ENCODE measurements at places on chromosomes 16 and 17.

- DNase-seq = no peak
Measured at GRCh38 chr17:7848131-7848579, 6.7 kb upstream of the TMEM88 start.

- no peak for DNase-seq
Measured at GRCh38 chr16:17469011-17469740, 1.6 kb downstream of the XYLT1 start.

GRCh38 chr16:30115238-30115637 is 1.9 kb upstream of the GDPD3 start:
- no peak for DNase-seq

- DNase-seq = no peak
Measured at GRCh38 chr16:19219836-19220235, 51.8 kb downstream of the SYT17 start.

- DNase-seq = no peak
Measured at GRCh38 chr17:50785946-50786570, 18.7 kb upstream of the ANKRD40CL start.

DNA sequence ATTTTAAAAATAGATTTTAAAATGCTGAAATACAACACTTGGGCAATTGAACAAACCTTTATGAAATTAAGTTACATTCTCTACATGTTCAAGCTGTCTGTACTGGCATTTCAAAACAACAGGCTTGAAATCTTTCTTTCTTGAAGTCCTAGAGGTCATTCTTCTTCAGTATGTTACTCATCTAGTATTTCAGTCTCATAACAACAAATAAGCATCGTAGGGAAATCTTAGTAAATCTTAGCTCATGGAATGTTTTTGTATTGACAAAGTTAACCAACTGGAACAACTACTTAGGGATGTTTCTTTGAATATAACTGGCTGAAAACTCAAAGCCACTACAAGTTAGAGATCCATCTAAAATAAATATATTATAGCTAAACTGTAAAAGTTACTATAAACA is 96.6 kb downstream of the KIF2B start:
- DNase-seq = no peak

- no peak for DNase-seq
Measured at GRCh38 chr16:15822957-15823356, 33.9 kb downstream of the MYH11 start.

DNA sequence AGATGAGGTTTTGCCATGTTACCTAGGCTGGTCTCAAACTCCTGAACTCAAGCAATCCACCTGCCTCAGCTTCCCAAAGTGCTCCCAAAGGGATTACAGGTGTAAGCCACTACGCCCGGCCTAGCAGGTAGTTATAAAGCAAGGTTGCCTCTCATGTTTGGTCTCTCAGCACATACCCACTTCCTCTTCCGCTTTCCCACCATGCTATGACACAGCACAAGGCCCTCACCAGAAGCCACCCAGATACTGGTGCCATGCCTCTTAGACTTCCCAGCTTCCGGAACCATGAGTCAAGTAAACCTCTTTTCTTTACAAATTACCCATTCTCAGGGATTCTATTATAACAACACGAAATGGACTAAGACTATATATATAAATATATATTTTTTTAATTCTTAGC is 143.6 kb downstream of the COPRS start:
- DNase-seq = no peak

- no peak for DNase-seq
Measured at GRCh38 chr17:29141514-29141876, 38.7 kb downstream of the MYO18A start.

DNA sequence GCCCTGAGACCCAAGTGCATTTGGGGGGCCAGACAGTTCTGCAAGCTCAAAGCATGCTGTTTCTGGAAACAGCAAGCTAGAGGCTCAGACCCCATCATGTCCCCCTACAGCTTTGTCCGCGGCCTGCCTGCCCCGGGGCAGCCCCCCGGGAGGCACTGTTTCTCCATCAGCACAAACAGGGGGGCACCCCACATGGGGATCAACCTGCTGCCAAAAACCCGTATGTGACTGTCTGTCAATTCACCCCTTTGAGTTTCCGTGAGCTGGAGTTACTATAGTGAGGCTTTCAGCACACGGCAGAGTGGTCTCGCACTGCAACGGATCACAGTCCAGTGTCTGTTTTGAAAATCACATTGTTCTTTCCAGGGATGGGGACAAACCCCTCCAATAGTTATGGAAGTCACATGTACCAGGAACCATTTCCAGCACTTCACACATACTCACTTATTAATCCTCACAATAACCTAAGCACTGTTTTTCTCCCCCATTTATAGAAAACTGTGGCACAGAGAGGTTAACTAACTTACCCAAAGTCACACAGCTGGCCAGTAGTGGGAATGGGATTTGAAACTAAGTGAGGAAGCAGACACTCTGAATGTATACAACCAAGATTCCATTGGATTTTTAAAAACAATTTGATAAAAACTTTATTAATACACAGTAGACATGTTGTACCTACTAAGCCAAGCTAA is 269.0 kb downstream of the C16orf95 start:
- DNase-seq = no peak

GRCh38 chr16:52367821-52368220 is 179.1 kb downstream of the TOX3 start:
- DNase-seq = no peak

DNA sequence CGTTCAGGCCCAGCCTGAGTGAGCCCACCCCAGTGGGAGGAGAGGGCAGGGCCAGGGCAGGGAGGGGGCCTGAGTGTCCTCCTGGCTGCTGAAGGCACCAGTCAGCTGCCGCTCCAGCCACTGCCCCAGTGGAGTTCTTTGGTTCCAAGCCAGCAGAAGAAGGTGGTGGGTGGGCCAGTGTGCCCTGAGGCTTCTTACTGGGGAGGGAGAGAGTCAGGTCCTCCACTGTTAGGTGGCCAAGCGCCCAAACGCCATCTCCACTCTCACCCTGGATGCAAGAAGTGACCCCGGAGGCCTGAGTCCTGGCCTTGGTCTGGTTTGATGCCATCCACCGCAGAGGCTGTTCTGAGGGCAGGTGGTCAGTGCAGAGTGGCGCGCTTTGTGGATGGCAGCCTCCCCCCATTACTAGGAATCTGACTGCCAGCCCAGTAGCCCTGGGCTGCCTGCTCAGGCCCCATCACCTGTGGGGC is 2.2 kb downstream of the RNF213 start:
- DNase-seq = no peak

DNA sequence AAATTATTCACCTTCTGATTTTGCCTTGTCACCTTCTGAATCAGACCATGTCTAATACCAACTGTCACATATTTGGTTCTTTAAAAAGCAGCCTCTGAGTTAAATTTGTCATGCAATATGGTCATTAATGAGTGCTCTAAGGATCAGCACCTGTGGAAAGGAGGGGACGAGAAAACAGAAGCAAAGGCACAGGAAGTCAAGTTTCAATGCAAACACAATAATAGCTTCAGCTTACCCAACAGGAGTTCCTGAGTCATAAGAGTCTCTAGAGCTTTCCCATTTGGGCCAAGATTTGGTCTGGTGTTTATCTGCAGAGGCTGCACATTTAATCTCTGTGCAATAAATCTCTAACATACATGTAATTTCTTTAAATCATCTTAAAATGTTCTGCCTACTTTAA is 889.8 kb downstream of the CDH8 start:
- DNase-seq = no peak

GRCh38 chr16:80104401-80104800 is 436.4 kb upstream of the DYNLRB2 start:
- no peak for DNase-seq

- no peak for DNase-seq
Measured at GRCh38 chr16:64450177-64450576, 671.7 kb downstream of the CDH11 start.

DNA sequence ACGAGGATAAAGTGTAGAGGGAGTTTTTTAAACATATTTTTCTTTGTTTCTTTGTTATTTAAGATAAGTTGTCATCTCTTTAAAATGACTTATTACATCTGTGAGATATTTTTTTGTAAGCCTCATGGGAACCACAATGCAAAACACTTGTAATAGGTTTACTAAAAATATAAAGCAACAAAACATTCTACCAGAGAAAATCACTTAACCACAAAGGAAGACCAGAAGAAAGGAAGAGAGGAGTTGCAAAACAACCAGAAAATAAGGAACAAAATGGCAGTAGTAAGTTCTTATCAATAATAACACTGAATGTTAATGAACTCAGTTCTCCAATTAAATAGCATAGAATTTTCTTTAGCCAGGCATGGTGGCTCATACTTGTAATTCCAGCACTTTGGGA is 22.9 kb downstream of the DHRS7B start:
- no peak for DNase-seq

DNA sequence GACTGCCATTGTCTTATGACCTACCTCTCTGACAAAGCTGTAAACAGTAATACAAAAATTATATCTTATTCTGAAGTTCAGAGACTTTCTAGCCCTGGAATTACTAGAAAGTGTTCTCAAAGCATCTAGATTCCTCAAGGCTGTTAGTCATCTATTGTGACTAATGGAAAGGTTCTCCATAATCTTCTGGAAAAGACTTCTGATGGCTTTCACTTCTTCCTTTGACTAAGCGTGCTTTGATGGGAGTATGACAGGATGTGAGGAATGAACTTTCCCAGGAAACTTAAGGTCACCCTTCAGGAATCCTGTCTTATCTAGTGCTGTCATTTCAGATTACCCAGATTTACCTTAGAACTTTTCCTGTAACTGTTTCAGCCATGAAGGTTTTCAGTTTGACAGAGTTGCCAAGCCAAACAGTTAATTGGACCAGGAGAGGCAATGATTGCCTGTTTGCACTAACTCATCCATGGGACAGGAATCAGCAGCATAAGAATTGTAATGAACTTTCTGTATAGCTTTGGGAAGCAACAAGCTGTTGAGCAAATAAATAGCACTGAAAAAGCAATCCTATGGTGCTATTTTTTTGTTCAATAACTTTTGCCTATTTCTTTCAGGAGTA is 43.5 kb downstream of the AP2B1 start:
- DNase-seq = no peak

- no peak for DNase-seq
Measured at GRCh38 chr17:18166894-18167293, 16.7 kb upstream of the ALKBH5 start.

GRCh38 chr16:72818236-72818845 is 229.6 kb downstream of the ZFHX3 start:
- DNase-seq = no peak

DNA sequence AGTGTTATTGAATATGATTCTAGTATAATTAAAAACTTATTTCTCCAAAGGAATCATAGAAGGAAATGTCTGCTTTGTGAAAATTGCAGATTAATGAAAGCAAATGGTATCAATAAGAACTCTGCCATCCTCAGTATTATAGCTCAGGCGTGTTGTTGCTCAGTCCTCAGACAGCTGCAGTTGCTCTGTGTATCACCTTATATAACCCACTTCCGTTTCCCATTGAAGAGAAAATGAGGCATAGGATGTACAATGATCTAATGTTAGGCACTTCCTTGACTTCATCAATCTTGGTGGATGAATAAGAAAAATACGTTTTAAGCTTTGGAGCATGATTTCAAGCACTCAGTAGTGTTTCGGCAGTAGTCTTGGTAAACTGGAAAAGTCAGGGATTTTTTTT is 14.1 kb downstream of the MFSD11 start:
- DNase-seq = no peak

DNA sequence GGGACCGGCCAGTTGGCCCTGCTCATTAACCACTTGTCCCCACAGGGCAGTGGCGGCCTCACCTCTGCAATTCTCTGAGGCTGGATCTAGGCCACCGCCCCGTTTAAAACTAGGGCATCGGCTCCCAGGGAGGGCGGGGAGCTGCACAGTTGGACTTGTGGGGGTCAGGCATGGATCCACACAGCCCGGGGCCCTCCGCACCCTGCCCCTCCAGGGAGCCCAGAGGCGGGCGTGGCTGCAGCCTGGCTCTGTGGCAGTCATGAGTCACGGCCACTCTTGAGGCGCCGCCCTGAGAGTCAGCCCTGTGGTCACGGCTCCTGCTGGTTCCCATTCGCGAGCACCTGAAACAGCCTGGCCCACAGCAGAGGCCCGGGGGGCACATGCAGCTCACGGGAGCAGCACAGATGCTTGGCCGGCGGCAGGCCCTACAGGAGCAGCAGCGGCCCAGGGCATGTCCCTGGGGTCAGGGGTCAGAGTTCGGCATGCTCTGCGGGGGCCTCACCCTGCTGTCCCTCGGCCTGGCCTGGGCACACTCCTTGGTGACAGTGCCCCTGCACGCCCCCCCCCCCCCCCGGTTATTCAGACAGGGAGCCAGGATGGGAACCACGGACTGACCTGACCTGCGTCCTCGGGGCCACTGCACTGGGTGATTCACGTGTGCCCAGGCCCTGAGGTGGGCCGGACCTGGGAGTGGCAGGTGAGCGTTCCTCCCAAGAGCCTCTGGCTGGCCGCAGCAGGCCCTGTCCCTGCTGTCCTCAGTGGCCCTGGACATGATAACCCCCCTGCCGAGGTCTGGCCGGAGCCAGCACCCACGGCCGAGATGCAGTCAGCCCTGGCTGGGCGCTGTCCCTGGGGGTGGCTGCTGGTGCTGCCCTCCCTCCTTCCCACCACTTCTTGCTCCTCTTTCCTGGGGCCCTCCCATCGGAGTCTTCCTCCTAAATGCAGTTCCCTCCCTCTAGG is 8.2 kb downstream of the CAPN15 start:
- no peak for DNase-seq

- no peak for DNase-seq
Measured at GRCh38 chr17:31882571-31882970, 18.9 kb downstream of the UTP6 start.

GRCh38 chr17:69871318-69871717 is 203.7 kb upstream of the KCNJ16 start:
- DNase-seq = no peak

GRCh38 chr17:11039342-11039741 is 201.5 kb upstream of the PIRT start:
- no peak for DNase-seq

Measured in NCI-H2227 treated with DMSO at 0.1 percent for 48 hours (cell line).